Renal cortex interstitium (tissue), 15 donors: ENCODE measurements at places on chromosomes 1 and 21.

DNA sequence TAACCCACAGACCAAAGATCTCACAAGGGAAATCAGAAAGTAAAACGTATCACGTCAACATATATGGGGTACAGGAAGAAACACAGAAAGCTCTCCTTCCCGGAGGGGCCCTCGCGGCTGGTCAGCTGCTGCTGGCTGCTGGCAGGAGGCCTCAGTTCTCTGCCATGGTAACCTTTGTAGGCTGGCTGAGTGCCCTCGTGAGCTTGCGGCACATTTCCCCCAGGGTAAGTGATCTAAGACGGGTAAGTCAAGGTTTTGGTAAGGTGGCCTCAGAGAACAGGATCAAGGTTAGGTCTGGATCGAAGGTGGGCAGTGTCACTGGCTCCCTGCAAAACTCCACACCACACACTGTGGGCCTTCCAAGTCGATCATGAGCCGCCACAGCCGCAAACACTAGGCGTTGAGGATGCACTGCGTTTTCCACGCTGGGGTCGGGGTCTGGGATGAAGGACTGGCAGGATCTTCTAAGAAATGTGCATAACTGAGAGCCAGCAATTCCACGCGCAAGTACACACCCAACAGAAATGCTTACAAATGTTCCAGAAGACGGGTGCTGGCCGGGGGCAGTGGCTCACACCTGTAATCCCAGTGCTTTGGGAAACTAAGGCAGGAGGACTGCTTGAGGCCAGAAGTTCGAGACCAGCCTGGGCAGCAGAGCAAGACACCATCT is 33.9 kb downstream of the WDR4 start:
- DNase-seq: no peak

DNA sequence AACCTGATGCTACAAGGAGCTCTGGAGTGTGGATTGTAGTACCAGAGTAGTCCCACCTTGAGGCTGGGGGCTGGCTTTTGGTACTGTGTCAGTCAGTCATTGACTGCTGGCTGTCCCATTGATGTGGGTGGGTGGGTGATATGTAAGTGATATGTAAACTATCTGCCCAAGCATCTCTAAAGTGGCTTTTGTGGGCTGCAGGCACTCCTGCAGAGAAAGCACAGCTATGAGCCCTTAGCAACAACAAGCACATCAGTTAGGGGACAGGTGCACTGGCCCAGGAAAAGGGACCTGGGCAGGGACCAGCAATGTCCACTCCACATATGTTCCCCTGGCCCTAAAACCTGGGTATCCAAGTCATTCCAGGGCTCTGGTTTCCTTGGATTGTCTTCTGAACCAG is 109.9 kb downstream of the TAS1R2 start:
- DNase-seq: no peak

- no peak for DNase-seq
Measured at GRCh38 chr1:16138772-16139221, 17.1 kb downstream of the EPHA2 start.

GRCh38 chr1:246355411-246356230 is 151.5 kb downstream of the SMYD3 start:
- DNase-seq: no peak

DNA sequence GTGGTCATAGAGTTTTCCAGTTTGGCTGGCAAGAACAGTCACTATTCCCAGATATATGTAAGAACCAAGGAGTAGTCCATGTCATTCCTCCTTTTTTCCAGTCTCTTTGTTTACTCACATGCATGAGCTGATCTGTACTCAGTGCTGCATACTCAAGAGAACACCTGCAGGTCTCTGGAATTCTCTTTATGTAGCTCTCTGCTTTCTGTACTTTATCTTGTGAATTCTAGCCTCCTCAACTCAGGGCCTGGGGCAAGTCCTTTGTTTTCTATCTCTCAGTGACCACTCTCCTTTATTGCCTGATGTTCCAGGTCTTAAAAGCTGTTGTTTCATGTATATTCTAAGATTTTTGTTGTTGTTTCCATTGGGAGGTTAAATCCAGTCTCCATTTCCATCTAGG is 478.9 kb downstream of the DPYD start:
- no peak for DNase-seq

GRCh38 chr1:155909894-155910293 is 1.3 kb downstream of the RIT1 start:
- DNase-seq: no peak

DNA sequence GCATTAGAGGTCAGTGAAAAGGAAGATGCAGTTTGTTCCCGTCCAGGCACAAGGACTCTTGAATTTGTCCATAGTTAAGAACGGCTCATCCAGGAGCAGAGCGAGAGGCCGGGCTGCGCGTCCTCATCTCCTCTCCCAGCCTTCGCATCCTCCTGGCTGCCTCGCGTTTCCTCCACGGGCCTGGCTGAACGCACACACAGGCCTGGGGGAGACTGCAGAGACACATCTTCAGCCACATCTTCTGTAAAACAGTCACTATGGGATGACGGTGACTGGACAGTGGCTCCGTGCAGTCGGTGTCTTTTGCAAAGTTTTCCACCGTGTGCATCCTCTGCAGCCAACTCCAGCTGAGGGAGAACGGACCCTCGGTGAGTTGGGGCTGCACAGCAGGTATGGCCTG is 89.7 kb downstream of the PSMG1 start:
- no peak for DNase-seq

- DNase-seq: no peak
Measured at GRCh38 chr21:42555756-42556438, 42.2 kb downstream of the SLC37A1 start.

DNA sequence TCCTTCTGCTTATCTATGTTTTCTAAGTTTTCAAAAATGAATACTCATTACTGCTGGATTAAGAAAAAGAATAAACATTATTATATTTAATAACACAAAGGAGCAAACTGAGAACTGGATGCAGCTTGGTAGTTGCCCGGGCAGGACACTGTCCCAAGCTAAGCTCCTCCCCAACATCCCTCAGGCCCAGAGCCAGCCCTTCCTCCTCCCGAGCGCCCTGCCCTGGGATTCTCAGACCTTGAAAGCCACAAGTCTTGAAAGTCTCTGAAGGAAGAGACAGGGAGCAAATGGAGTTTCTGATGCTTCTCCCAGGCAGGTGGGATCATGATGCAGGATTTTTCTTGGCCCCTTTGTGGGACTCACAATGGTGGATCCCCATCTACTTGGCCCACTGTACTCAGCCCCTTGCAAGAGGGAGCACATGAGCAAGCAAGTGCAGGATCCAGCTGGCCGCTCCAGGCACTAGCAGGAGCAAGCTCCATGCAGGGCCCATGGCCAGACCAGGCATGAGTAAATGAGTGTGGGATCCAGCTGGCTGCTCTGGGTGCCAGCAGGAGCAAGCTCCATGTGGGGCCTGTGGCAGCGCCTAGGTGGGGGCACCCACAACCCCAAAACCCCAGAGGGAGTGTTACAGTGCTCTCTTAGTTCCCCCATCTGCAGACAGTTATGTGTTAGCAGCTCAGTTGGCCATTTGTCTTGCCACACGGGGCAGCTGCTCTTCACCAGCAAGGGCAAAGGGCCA is 32.1 kb upstream of the RAB4A start:
- no peak for DNase-seq

DNA sequence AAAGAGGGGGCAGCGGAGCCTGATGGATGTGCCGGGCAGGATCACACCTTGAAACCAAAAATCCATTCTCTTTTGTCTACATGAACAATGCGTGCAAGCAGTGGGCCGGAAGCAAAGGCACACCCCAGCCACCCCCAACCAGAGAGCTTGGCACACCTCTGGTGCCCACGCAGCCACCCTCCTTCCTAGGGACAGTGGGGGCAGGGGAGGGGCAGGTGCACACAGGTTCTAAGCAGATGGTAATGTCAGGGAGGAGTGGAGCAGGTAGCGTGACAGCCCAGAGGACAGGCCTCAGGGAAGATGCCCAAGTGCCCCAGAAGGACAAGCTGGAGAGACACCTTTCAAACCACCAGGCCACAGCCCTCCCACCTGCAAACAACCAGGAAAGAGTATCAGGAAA is 36.5 kb downstream of the SYF2 start:
- no peak for DNase-seq

GRCh38 chr1:37556712-37557196 is at the start of gene DNALI1:
DNALI1 (plus strand) TSS chr1:37556940; CDS start chr1:37556995, 55 bp downstream.
- peak; percentile 89 for DNase-seq

- DNase-seq: no peak
Measured at GRCh38 chr1:104468282-104468681, 718.6 kb downstream of the AMY1C start.

GRCh38 chr1:178941261-178941689 is 70.4 kb upstream of the ANGPTL1 start:
- no peak for DNase-seq
